Activated T-cell treated with anti-CD3 and anti-CD28 coated beads for 1 hour (primary cell): ENCODE measurements at places on chromosomes 4 and X.

GRCh38 chr4:8495803-8496202 is 55.2 kb downstream of the TRMT44 start:
- no peak for DNase-seq

DNA sequence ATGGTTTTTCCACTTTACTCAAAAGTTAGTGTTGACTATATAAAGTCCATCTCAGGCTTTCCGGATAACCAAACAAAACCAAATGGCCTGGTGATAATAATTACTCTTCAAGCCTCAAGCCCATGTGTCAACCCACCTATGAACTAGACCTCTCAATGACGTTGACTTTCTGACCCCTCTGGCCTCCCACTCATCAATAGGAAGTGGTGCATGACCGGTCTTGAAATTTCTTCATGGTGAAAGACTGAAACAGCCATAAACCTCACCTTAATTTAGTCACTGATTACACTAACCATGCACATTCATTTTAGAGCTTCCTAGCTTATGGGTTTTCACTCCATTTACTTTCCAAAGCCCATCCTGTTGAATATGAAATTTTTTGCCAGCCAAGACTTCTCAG is 276.0 kb downstream of the KLHL13 start:
- no peak for DNase-seq

DNA sequence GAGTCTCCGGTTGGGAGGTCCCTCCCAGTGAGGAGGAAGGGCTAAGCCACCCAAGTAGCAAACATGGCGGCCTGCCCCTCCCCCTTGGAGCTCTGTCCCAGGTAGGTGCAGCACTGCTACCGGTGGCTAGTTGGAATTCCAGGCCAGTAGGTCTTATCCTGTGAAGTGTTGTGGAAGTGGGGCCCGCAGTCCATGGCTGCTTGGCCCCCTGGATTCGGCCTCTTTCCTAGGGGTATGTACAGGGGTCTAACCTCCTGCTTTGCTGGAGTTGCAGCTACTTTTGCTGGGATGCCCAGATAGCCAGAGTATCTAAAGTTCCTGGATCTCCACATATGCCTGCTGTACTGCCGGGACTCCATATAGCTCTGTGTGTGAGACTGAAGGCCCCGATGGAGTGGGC is 9.9 kb upstream of the TMSB15C start:
- no peak for DNase-seq

- DNase-seq, result no peak
Measured at GRCh38 chr4:107319386-107319785, 283.3 kb upstream of the DKK2 start.

- DNase-seq, result no peak
Measured at GRCh38 chr4:52552778-52553177, 106.3 kb downstream of the USP46 start.

DNA sequence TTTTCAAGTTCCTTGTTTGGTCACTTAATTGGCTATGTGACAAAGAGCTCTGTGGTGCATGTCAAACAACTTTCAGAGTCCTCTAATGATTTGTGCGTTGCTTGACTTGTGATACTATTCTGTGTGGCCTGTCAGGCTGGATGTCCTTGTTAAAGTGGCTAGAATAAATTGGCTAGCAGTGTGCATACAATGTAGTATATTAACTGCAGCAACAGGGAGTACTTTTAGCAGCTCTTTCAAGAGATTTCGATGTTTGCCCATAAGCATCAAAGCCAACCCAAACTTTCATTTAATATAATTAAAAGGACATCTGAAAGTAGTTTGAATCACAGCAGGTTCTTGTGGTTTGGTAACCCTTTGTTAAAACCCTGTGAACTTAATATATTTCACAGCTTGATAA is 718.9 kb downstream of the ADGRL3 start:
- DNase-seq, result no peak

DNA sequence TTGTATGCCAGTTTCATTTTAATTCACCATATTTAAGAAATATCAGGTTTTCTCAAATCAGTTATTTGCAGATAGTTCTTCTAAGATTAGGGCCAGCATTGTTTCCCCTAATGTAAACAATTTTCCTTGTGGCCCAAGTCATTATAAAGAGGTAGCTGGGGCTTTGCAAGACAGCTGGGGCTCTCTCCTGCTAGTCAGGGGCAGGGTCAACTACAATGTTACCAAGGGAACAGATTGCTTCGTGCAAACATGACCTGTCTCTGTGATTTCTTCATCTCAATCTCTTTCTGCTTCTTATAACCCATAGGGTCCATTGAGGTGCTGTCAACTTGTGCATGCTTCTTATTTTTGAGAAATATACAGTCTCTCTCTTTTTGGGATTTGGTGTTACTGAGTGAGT is 12.1 kb downstream of the ARMCX6 start:
- DNase-seq, result no peak

GRCh38 chrX:18410038-18410437 is 15.4 kb upstream of the CDKL5 start:
- DNase-seq, result no peak

GRCh38 chr4:94635177-94635576 is 122.6 kb upstream of the BMPR1B start:
- DNase-seq, result no peak

GRCh38 chrX:131219271-131219670 is 69.8 kb downstream of the IGSF1 start:
- no peak for DNase-seq

GRCh38 chr4:13626492-13627177 is 890 bp downstream of the BOD1L1 start:
- DNase-seq, result no peak

- no peak for DNase-seq
Measured at GRCh38 chr4:7365462-7366179, 69.1 kb downstream of the PSAPL1 start.

DNA sequence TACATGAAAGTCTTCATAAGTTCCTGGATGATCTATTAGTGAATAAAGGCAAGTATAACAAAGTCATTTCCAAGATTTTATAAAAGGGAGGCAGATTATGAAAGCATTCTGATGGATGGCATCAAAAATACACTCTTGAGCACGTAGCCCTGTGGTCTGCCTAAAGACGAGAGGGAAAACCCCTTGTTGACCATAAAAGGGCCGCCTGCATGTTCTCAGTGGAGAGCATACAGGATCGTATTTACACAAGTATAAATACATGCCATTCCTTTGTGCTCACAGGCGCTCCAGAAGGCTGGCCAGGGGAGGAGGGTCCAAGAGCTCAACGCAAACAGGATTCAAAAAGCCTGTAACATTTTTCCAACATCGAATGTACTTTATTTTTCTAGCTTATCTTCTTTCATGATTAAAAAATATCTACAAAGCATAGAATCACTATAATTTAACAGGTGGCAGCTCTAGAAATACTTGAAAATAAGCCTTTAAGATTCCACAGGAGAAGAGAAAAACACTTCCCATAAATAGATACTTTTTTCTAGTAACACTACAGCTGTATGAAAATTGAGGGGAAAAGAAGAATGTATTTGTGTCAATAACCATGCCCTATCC is 29.6 kb downstream of the PDGFC start:
- no peak for DNase-seq
